Tibial nerve (tissue), 4 donors: ENCODE measurements at places on chromosomes 2 and 18. TPM values are rescaled to one million over a fixed set of nuclear protein-coding genes. Genes with fewer than 3 reads are reported as not detected.

DNA sequence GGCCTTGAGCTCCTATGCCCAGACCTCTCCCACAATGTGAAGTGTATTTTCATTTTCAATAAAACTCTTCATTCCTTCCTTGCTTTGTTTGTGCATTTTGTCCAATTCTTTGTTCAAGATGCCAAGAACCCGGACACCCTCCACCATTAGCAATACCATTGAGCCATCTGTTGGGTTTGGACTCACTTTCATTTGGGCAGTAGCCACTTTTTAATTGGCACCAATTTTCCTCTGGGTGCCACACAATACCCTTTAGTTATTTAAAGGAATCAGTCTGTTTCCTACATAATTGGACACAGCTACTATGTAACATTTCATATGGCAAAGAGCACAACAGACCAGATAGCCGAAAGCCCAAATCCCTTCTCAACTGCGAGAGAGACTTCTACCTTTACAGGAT is 22.5 kb upstream of the SLC35G4 start:
- DNase-seq, result no peak

DNA sequence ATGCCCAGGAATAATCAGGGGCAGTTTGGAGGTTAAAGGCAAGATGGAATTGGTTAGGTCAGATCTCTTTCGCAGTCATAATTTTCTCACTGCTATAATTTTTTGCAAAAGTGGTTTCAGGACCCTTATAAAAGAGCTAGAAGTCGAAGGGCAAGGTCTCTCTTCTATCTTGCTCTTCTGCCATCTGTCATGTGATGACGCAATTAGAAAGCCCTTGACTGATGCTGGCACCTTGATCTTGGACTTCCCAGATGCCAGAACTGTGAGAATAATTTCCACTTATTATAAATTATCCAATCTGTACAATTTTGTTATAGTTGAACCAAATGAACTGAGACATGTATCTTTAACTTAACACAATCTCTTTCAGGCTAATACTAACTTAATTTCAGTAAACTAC is 6.3 kb upstream of the RALBP1 start:
- no peak for DNase-seq

DNA sequence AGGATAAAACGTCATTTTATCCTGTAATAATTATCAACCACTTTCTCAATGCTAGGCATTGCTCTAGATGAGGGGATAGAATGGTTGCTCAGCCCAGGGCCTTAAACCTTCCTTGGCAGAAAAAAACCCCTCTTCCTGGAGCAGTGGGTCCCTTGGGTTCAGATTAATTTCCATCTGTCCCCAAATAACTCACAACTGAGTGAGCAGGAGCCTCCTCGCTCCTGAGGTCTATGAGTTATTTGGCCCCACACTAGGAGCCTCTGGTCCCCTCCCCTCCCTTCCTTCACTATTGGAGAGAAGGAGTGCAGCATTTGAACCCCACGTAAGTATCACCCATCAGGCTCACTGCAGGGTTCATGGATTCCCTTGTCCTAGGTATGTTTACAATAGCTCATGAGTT is 157.5 kb upstream of the FHL2 start:
- DNase-seq, result no peak

DNA sequence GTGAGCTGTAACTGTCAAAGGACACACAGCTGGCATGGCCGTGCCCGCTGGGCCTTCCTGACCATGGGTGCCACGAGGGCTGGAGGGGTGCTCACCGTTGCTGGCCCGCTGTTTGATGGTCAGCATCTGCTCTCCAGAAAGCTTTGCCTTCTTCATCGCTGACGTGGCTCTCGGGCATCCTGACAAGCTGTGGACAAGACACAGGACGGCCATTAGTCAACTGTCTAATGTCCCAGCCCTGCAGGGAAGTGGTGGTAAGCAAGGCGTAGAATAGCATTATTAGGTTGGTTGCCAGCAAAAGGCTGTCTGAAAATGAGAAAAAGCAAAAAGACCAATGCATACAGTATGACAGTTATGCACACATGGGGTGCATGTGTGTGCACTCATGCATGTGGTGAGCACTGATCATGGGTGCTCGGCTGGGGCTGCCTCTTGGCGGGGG is 64.7 kb upstream of the PXDN start:
- no peak for DNase-seq

DNA sequence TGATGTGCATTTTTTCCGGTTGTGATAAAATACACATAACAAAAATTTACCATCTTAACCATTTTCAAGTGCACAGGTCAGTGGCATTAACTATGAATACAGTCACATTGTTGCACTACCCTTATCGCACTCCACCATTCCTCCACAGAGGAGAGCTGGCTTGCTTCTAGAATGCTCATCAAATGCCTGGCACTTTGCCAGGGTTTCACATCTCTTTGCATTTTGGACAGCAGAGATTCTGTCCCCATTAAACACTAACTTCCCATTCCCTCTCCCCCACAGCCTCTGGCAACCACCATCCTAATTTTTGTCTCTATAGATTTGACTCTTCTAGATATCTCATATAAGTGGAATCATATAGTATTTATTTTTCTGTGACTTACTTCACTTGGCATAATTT is 165.0 kb downstream of the ASB1 start:
- DNase-seq, result no peak

The MOB1A gene
- total RNA-seq, result 62.1 TPM

The SFTPB gene
- not detected for total RNA-seq

DNA sequence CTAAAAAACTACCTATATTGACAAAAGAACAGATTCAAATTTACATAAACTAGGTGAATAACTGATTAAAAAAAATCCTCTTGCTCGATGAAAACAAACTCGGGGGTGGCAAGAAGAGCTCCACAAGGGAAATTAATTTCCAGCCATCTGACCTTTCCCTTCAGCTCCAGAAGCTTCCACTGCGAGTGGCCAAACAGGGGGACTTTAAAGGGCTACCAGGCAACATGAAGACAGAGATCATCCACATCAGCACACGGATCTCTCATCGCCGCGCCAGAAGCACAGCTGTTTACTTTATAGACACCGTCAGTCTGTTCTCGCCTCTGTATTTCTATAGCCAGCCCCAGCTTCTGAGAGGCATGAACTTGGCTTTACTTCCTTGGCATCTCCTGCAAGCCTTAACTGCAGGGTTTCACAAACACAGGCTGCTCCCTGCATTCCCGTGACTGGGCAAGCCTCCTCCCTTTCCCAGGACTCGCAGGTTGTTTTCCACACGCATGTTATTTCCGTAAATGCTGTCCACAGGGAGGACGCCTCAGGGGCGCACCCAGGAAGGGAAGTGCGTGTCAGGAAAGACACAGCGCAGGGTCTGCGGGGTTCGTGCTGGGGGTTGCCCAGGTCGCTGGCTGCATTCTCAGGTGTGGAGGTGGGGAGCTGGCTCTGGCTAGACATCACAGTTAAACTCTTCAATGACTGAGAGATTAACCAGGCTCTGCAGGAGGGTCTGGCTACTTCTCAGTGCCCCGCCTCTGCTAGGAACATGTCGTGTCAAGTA is 85.0 kb downstream of the USP40 start:
- DNase-seq, result no peak

GRCh38 chr2:27765621-27766286 is 5.8 kb upstream of the MRPL33 start:
- DNase-seq, result no peak

DNA sequence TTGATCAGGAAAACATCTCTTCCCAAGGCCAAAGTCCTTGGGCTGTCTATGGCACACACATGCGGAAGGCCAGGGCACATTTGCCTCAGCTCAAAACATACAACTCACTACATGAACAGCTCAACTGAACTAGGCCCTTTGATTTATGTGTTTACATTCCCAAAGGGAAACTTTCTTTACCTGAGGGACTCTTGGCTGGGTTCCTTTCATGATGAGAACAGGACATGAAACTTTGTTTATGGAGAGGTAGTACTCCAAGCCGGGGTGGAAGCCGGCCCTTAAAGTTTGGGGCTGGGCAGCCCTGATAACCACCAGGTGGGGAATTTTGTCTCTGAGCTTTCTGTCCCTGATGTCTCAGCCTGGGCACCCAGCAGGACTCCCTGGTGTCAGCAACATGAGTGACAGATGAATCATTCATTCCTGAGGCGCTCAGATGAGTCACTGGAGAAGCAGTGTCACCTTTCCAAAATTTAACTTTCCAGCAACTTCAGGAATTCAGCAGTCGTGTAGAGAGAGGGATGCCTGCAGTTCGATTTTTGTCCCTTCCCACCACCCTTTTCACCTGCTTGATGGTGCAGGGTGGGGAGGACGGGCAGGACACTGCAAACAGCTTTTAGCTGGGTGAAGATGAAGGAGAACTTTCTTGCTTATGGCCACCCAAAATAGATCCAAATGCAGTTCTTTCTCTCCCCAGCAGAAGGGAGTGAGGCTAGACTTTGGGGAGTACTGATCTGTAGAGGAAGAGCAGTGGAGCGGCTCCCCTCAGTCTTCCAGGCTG is 331.6 kb downstream of the DYSF start:
- DNase-seq, result no peak

- DNase-seq, result no peak
Observed at GRCh38 chr18:10490401-10491165, 35.2 kb upstream of the NAPG start.
